ENCODE measurements at places on chromosomes 11 and 22.

DNA sequence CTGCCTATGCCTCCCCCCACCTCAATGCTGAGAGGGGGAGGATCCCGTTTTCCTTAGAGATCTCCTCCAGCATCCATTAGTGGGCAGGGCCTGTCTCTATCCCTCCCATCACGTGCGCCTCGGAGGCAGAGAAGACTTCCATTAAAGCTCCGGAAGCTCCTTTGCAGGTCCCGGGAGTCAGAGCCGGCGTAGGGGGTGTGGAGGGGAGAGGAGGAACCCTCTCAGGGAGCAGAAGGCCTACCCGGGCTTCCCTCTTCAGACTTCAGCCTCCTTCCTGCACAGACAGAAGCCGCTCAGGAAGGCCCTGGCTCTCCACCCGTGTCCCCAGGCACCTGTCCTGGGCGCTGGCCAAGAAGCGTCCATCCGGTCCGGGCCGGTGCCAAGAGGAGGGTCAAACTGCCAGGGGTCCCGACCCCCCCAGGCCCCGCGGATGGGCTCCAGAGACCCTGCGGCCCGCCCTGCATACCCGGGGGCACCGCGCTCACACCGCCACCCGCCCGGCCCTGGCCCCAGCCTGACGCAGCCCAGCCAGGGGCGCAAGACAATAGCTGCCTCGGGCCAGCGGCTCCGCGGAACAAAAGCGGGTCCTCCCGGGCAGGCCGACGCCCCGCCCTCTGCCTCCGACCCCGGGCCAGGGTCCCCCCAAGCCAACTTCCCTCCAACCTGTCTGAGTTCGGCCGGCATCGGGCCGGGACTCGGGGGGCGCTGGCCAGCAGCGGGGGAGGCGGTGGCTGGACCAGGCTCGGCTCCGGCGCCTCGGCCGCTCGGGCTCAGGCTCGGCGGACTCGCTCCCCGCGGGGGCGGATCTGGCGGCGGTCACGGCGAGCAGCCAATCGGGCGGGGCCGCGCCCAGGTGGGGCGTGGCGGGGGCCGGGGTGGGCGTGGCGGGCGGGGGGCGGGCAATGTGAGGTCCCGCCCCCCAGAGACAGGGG, 29.9 kb downstream of the ARVCF start:
- DNase-seq: peak; percentile 86

DNA sequence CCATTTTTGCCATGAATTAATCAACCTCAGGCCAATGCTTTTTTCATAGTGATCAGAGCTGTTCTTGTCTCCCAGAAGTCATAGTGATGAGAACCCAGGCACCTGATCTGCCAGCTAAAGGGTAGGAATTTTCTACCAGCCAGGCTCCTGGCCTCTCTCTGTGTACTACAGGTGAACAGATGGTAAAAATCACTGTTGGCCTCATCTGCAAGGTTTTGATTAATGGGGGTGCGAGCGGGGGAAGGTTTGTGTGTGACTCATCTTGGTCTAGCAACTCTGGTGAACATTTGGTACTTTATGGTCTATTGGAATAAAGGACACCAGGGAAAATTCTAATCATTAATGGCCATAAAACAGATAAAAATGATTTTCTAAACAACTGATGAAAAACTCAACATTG, 14.4 kb upstream of the APOL4 start:
- no peak for DNase-seq

- no peak for DNase-seq
These were observed 15.3 kb upstream of the OR10D3 start for GRCh38 chr11:124167826-124168231.

GRCh38 chr22:24027389-24027975, 16.4 kb downstream of the CABIN1 start:
- no peak for DNase-seq

DNA sequence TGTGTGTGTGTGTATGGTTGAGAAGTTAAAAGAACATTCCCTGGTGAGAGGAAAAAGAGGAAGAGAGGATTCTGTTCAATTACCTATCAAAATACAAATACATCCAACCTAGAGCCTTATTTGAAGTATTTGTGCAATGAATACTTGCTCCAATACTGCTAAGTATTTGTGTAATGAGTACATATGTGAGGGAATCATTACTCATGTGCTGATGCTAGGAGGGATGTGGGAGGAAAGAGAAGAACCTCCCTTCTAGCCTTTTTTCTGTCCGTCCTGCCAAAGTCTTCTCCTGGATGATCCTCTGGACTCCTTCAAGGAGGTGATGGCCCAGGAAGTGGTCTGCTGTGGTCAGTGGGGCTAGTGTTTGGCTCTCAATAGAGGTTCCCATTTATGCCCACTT, 36.0 kb upstream of the ACCSL start:
- DNase-seq: no peak

GRCh38 chr22:35335936-35336781, 36.5 kb downstream of the TOM1 start:
- no peak for DNase-seq

- no peak for DNase-seq
These were observed 15.3 kb upstream of the CDC42BPG start for GRCh38 chr11:64859542-64860414.

DNA sequence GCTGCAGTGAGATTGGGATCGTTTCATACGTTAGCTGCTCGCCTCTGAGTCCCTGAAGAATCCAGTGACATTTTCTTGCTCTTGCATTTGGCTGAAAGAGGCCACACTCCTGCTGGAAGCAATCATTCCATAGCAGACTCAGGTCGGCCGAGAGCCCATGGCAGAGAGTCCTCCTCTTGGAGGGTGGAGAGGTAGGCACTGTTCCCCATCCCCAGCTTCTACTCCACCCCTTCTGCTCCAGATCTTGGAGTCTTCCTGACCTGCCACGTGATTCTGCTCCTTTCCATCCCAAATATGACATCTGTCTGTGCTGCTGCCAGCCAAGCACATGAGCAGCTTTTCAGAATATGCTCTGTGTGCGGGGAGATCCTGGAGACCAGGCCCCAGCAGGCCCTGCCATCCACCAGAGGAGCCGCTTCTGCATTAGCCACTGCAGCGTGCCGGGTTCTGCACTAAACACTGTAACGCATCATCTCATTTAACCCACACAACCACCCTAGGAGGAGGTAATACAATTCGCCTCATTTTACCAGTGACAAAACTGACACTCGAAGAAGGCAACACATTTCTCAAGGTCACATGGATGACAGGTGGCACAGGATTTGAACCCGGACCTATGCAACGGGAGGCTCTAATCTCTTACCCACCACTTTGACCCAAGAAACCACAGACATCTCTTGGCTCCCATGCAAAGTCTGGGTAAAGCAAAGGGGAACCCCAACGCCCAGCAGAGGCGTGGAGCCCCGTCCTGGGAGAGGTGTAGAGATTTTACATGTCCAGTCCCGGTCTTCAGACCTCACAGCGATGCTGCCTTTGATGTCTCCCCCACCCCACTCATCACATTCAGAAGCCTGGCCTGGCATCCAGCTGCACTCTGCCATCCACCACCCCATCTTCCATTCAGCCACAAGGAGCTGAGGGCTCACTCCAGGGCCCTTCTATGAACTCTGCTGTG, 78.8 kb downstream of the FEZ1 start:
- no peak for DNase-seq

GRCh38 chr11:99376463-99376862, 355.7 kb downstream of the CNTN5 start:
- no peak for DNase-seq

DNA sequence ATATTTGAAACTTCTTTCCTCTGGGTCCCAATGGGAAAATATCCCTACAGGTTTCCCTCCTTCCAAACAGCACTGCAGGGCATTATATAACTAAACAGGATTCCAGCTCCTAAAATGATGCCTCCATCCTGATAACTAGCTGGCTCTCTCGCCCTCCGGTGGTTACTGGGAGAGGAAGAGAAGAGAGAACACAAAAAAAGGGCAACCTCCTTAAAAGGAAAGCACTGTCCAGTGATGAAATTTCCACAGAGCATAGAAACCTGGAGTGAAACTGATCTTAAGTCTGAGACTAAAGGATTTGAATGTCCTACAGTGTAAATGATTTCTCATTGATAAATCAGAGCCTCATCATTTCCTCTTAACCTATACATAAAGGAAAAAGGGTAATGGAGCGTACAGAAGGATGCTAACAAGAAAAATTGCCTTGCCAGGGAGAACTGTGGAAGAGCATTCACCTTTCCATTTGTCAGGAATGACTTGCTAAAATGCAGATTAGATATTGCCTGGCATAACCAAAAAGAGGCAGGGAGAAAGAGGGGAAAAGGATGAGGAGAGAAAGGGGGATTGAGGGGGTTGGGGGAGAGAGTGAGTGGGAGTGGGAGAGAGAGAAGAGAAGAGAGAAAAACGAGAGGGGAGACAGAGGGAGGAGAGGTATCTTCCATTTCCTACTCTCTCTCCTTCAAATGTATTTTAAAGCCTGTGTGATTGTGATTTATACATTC, 121.3 kb downstream of the APOL5 start:
- DNase-seq: peak; percentile 69

DNA sequence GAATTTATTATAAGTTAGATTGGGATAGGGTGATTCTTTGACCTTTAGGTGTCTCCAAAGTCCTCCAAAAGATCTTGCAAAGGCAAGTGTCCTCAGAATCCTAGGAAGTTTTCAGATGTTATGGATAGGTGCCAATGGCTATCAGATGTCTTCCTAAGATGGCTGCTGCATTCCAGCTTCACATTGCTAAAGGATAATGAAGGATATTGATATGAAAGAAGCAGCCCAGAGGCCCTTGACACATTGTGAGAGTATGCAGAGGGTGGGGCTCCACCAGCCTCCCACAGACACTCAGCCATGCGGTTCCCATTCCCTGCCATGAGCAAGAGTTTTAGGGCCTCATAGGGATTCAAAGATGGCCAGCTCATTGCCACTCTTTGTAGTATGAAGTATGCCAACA, 22.3 kb upstream of the GLYATL2 start:
- no peak for DNase-seq

- peak; percentile 93 for DNase-seq
These were observed 27.4 kb downstream of the DRD2 start for GRCh38 chr11:113447621-113448315.

DNA sequence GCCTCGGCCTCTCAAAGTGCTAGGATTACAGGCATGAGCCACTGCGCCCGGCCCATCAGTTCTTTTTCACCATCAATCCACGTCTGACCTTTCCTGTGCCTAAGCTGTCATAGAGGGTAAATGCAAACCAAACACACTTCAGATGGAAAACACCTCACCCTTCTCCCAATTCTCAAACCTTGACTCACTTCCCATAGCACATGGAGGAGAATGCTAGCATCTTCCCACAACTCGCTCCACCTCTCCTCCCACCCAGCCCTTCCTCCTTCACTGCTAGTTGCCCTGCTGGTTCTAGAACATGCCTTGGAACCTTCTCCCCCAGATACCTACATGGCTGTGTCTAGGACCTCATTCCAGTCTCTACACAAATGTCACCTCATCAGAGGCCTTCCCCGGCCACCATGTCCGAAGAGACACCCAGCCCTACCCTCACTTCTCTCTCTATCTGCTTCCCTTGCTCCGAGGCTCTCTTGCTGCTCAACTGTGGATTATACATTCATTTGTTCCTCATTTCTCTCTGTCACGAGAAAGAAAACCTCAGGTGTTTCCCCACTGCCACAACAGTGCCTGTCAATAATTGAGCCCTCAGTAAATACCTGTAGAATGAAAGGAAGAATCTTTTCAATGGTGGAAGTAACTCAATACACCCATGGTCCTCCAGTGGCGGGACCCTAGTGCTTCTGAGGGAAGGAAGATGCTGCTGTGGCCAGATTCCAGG, 21.3 kb upstream of the NCF4 start:
- DNase-seq: no peak

GRCh38 chr11:33534575-33534974, 166.1 kb downstream of the C11orf91 start:
- no peak for DNase-seq

GRCh38 chr22:40121461-40121860, 56.3 kb upstream of the TNRC6B start:
- no peak for DNase-seq

DNA sequence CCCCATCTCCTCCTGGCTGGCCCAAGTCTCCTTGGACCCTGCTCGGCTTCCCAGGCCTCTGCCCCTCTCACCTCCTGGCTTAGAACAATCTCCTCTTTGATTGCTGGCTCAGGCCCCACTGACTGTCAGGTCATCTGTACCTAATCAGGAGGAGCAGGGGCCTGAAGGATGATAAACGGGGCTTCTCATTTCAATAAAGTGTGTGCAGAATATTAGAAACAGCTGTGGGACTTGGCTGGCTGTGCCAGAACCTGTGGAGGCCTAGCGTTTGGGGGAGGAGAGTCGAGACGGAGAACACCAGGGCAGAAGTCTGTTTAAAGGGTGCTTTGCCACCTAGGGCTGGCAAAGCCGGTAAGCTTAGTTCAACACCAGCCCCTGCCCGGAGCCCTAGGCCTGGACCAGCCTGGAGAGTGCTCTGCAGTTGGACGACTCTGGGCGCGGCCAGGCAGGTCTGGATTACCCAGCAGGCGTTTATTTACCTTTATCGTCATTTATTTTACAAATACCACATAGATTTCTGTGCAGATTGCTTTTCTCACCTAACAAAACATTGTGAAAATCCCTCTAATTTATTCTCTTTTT, 10.1 kb upstream of the VSIG10L2 start:
- no peak for DNase-seq

DNA sequence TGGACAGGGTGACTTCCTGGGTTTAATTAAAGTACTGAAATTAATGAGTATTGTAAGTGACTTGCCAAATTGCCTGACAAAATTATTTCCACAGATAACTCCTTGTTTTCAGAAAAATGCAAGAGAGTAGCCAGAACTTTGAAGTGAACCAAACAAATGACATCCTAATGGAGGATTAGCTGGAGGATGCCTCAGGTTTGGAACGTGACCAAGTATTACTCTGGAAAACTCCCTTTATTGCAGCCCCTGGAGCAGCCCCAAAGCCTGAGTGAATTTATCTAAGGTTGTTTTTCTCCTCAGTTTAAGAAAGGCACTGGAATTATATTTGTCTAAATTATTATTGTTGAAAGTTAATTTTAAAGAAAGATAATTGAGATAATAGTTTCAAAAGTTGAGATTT, 343.6 kb upstream of the MTNR1B start:
- DNase-seq: no peak

- no peak for DNase-seq
These were observed 73.6 kb downstream of the MICAL3 start for GRCh38 chr22:17950651-17951214.

DNA sequence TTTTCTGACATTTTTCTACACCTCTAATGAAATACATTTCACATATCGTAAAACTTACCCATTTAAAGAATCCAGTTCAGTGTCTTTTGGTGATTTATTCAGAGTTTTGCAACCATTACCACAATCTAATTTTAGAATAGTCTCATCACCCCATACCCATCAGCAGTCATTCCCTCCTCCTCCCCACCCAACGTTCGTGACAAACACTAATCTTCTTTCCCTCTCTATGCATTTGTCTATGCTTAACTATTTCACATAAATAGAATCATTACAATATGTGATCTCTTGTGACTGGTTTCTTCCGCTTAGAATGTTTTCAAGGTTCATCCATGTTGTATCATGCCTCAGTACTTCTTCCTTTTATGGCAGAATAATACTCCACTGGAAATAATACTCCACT, 9.5 kb downstream of the TTC28 start:
- DNase-seq: no peak

DNA sequence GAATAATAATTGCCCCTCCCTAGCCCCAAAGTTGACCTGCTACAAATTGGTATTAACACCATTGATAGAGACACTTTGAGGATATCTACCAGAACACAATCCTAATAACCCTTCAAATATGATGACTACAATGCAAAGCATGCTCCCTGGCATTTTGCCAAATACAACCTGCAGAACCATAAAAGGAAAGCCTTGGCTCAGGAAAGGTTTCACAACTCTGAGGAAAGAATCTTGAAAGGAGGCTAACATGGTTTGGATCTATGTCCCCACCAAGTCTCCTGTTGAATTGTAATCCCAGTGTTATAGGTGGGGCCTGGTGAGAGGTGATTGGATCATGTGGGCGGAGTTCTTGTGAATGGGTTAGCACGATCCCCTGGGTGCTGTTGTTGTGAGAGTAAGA, 140.4 kb upstream of the ARHGAP42 start:
- no peak for DNase-seq

Measured in islet precursor cell (in vitro differentiated cells).